Karpas-422 (cell line): ENCODE measurements at places on chromosomes 13 and 19. TPM values are rescaled to one million over a fixed set of nuclear protein-coding genes. Genes with fewer than 3 reads are reported as not detected.

The TPT1 gene
- 2,059 and 2,102 TPM in 2 replicates for total RNA-seq

The PTPRS gene
- 36.6 and 98.0 TPM in 2 replicates for total RNA-seq

The ZNF471 gene
- total RNA-seq = not detected in 2 replicates

The ZNF20 gene
- total RNA-seq = 6.2 and 10.0 TPM in 2 replicates

The PRODH2 gene
- total RNA-seq = not detected in 2 replicates

The KCNN4 gene
- total RNA-seq = 0.32 TPM in 1 of 2 replicates, not detected in the other

The KL gene
- total RNA-seq = not detected in 2 replicates

The SERP2 gene
- not detected in 2 replicates for total RNA-seq

The CRLF1 gene
- 3.0 TPM in 1 of 2 replicates, not detected in the other for total RNA-seq

The VN1R2 gene
- total RNA-seq = not detected in 2 replicates

The LNX2 gene
- total RNA-seq = 4.2 and 5.4 TPM in 2 replicates

The GPC6 gene
- total RNA-seq = not detected in 2 replicates

DNA sequence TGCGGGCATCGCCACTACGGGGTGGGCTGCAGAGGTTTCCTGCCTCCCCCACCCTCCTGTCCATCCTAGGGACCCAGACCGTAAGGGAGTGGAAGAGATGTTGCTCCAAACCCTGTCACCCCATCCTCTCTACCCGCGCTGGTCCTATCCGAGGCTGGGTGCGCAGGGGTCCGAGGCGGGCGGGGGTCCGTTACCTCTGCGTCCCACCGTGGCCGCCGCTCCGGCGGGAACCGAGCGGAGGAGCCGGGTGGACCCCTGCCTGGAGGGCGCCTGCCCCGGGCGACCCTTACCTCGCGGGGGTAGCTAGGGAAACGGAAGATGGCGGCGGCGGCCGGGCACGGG, at the start of gene DGKH:
Gene DGKH, plus strand, starts transcription at position 307 of the 342 bp plus-strand sequence. CDS start 126 bp downstream, outside the sequence.
- peaks cover 15% of the 10 kb centered on the region for H3K4me1 ChIP-seq
- no peak for DNase-seq
- H3K4me3 ChIP-seq = peak within 1 kb of the TSS; percentile 92
- no peaks in the 10 kb centered on the region for H3K36me3 ChIP-seq
- H3K27ac ChIP-seq = no peak within 1 kb of the TSS
- H3K27me3 ChIP-seq = no peaks in the 10 kb centered on the region

DNA sequence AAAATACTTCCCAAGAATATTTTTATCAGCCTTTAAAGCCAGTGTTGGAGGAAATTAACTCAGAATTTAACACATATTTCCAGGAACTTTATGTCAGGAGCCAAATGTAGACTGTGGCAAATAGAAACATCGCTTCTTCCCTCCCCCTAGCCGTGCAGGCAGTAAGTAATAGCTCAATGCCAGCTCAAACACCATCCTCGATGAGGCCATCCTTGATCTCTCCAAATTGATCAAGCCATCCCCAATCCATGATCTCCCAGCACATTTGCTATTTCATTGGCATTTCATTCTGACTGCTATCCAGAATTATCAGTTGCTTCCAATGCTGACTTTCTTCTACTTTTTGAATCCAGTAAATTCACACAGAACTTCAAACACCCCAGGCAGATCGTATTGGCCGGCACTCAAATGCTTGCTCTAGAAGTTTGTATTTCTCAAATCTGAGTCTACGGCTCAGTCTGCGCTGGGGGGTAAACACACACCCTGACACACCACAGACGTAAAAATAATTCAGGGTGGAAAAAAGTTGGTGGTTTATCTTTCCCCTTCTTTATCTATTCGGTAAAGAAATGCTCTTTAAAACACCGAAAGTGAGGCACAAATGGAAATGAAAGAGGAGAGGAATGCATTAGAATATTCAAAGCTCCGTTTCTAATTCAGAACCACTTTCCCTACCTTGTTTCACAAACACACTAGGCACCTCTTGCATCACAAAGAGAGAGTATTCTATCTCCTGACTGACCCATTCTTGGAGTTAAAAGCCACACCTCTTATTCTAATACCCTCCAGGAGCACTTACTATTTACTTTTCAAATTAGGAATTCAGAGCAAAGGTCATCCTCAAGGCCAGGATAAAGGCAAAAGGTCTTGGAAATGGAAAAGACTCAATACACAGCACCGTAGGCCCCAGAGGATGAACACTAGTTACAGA, 991 bp downstream of the OBI1 start:
- H3K4me3 ChIP-seq = peak overlapping the region; percentile 81
- H3K4me1 ChIP-seq = peaks cover 36% of the 10 kb centered on the region
- peak; percentile 70 for DNase-seq
- no peaks in the 10 kb centered on the region for H3K27me3 ChIP-seq

DNA sequence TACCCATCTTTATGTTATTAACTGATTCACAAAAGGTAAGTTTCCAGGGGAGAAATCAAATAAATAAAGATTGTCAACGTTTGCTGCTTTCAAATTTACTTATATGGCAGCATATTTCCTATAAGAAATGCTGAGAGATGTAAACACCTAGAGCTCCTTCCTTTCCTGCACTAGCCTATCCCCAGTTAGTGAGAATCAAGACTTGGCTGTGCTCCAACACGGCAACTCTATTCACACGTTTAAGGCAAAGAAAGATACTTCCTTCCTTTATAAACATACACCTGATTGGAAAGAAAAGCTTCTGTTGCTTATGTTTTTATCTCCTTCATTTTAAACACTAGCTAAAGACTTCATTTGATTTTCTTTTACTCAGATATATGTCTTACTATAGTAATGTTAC, 107.0 kb downstream of the PCDH9 start:
- H3K4me3 ChIP-seq = no peak overlapping the region
- no peak overlapping the region for H3K27ac ChIP-seq
- no peak for DNase-seq
- H3K27me3 ChIP-seq = no peaks in the 10 kb centered on the region

GRCh38 chr19:28586474-28586873, 626.5 kb downstream of the UQCRFS1 start:
- 0 out of 2 replicates have a peak, but pooled peaks cover 3% of the 10 kb centered on the region for H3K27me3 ChIP-seq
- H3K36me3 ChIP-seq = no peaks in the 10 kb centered on the region
- H3K27ac ChIP-seq = no peak overlapping the region
- peak; percentile 12 for DNase-seq
- H3K4me3 ChIP-seq = no peak overlapping the region

- no peaks in the 10 kb centered on the region for H3K36me3 ChIP-seq
- no peaks in the 10 kb centered on the region for H3K4me1 ChIP-seq
- no peak overlapping the region for H3K27ac ChIP-seq
- H3K27me3 ChIP-seq = no peaks in the 10 kb centered on the region
These were observed 721 bp downstream of the TNFSF11 start for GRCh38 chr13:42574435-42575311.

- DNase-seq = no peak
- H3K4me1 ChIP-seq = no peaks in the 10 kb centered on the region
- H3K4me3 ChIP-seq = no peak overlapping the region
- H3K27me3 ChIP-seq = no peaks in the 10 kb centered on the region
- H3K27ac ChIP-seq = no peak overlapping the region
- H3K36me3 ChIP-seq = no peaks in the 10 kb centered on the region
These were observed 6.3 kb downstream of the LHFPL6 start for GRCh38 chr13:39596685-39597084.

- DNase-seq = no peak
- peaks cover 3% of the 10 kb centered on the region; the same call in 1 of the 2 replicates for H3K4me1 ChIP-seq
- H3K4me3 ChIP-seq = no peak overlapping the region
- H3K27ac ChIP-seq = no peak overlapping the region
These were observed 124.2 kb upstream of the SERP2 start for GRCh38 chr13:44249431-44249836.

GRCh38 chr13:32585550-32586079, 637 bp upstream of the PDS5B start:
- peak; percentile 48 for DNase-seq
- H3K27ac ChIP-seq = no peak overlapping the region
- H3K36me3 ChIP-seq = no peaks in the 10 kb centered on the region
- H3K27me3 ChIP-seq = no peaks in the 10 kb centered on the region

- peaks cover 16% of the 10 kb centered on the region; the same call in 1 of the 2 replicates for H3K36me3 ChIP-seq
- no peak overlapping the region for H3K4me3 ChIP-seq
- DNase-seq = peak; percentile 73
- H3K27ac ChIP-seq = no peak overlapping the region
- H3K27me3 ChIP-seq = no peaks in the 10 kb centered on the region
- H3K4me1 ChIP-seq = peaks cover 3% of the 10 kb centered on the region
These were observed 15.9 kb downstream of the ZNF787 start for GRCh38 chr19:56105090-56105701.

- DNase-seq = no peak
- H3K36me3 ChIP-seq = no peaks in the 10 kb centered on the region
- H3K4me3 ChIP-seq = no peak overlapping the region
- no peak overlapping the region for H3K27ac ChIP-seq
These were observed 26.7 kb upstream of the CEBPA start for GRCh38 chr19:33329060-33329459.

GRCh38 chr19:33193865-33194362, at the start of gene LRP3:
Gene LRP3 (plus strand): TSS chr19:33194330. CDS start chr19:33194786, 456 bp downstream.
- DNase-seq = no peak
- no peaks in the 10 kb centered on the region for H3K4me1 ChIP-seq
- no peak within 1 kb of the TSS for H3K27ac ChIP-seq
- no peak within 1 kb of the TSS for H3K4me3 ChIP-seq
- H3K36me3 ChIP-seq = no peaks in the 10 kb centered on the region

DNA sequence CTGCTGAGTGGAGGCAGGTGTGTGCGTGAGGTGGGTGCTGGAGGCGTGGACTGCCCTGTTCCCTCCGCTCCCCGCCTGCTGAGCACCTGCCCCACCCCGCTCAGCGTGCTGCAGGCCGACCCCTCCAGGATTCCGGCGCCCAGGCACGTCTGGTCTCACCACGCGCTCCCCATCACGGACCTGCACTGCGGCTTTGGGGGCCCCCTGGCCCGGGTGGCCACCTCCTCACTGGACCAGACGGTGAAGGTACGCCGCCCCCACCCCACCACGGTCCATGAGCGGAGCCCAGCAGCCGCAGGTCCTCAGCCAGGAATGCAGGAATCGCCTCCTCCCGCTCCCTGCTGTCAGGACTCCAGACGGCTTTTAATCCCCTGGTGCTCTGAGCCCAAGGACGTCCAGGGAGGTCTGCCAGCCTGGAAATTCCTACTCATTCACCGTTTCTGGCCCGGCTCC, 6.0 kb downstream of the WDR18 start:
- no peak for DNase-seq
- peaks cover 15% of the 10 kb centered on the region; the same call in 1 of the 2 replicates for H3K36me3 ChIP-seq

DNA sequence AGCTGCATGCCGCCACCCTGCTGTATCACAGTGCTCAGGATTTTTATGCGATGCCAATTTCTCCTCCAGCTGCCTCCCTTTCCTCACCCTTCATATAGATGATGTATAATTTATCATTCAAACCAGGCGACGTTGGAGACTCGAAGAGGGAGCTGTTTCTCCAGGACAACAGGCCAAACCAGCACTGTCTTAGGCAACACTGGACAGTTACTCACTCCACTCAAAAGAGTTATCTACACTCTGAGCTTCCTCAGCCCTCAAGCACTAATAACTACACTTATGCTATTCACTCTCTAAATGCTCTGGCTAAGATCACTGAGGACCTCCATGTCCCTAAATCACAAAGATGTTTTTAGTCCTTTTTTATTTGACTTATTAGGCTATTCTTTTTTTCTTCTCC, 87.3 kb upstream of the RFC3 start:
- H3K27ac ChIP-seq = peak overlapping the region; percentile 99
- peaks cover 81% of the 10 kb centered on the region for H3K4me1 ChIP-seq
- H3K27me3 ChIP-seq = no peaks in the 10 kb centered on the region
- no peak for DNase-seq
- H3K36me3 ChIP-seq = peaks cover 18% of the 10 kb centered on the region
- H3K4me3 ChIP-seq = no peak overlapping the region

- no peak overlapping the region for H3K4me3 ChIP-seq
- peaks cover 11% of the 10 kb centered on the region for H3K36me3 ChIP-seq
- H3K27me3 ChIP-seq = no peaks in the 10 kb centered on the region
These were observed 147.5 kb downstream of the VWA8 start for GRCh38 chr13:41813426-41813825.

- no peak overlapping the region for H3K4me3 ChIP-seq
- no peak overlapping the region for H3K27ac ChIP-seq
- no peaks in the 10 kb centered on the region for H3K4me1 ChIP-seq
- no peaks in the 10 kb centered on the region; the same call in 1 of the 2 replicates for H3K36me3 ChIP-seq
These were observed 82.8 kb upstream of the MRI1 start for GRCh38 chr19:13681509-13681908.

- no peak for DNase-seq
- no peaks in the 10 kb centered on the region for H3K36me3 ChIP-seq
- no peak overlapping the region for H3K4me3 ChIP-seq
- no peaks in the 10 kb centered on the region for H3K27me3 ChIP-seq
- no peaks in the 10 kb centered on the region for H3K4me1 ChIP-seq
These were observed 9.4 kb upstream of the SLC7A9 start for GRCh38 chr19:32878988-32879387.

DNA sequence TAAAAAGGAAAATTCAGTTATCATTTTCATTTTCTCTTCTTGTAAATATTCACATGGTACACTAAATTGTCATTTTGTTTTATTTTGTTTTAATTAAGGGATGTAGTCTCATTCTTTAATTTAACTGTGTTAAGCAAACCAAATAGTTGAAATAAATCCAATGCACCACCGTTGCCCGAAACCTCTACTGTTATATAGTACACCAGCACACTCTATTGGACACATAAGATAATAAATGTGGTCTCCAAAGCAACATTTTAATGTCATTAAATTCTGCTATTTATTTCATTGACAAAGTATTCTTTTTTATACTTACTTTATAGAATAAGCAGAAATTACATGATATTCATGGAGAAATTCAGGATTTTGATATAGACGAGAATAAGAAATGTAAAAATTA, 156.4 kb upstream of the FREM2 start:
- peaks cover 8% of the 10 kb centered on the region for H3K4me1 ChIP-seq
- H3K36me3 ChIP-seq = no peaks in the 10 kb centered on the region
- no peak overlapping the region for H3K4me3 ChIP-seq

GRCh38 chr13:43368003-43368402, 344.6 kb downstream of the DNAJC15 start:
- no peaks in the 10 kb centered on the region for H3K36me3 ChIP-seq
- H3K4me1 ChIP-seq = peaks cover 4% of the 10 kb centered on the region; the same call in 1 of the 2 replicates
- H3K27ac ChIP-seq = no peak overlapping the region
- DNase-seq = no peak

GRCh38 chr13:44013758-44014291, 134.1 kb downstream of the LACC1 start:
- 0 out of 2 replicates have a peak, but pooled peaks cover 3% of the 10 kb centered on the region for H3K27me3 ChIP-seq
- H3K4me3 ChIP-seq = no peak overlapping the region
- no peaks in the 10 kb centered on the region for H3K4me1 ChIP-seq
- no peak for DNase-seq
- H3K27ac ChIP-seq = no peak overlapping the region

DNA sequence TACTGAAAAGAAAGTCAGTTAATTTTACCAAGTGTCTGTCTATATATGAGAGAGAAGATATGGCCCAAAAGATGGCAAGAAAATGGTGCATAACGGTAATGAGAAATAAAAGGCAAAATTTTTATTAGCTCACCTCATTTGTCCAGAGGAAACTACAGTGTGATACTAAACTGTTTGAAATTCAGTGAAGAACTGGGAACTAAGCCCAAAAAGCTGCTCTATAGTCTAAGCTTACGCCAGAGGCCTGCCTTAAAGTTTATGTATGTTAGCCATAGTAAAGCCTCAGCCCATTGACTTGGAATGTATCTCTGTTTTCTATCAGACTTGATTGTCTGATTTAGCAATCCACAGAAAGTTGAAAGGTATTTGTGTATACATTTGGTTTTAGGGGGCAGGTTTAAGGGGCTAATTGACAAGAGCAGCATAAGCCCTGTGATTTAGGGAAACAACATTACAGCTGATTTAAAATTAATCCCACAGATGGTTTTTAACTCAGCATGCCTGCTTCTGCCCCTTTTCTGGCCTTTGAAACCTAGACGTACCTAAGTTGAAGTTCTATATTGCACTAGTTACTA, 91.0 kb upstream of the MAB21L1 start:
- H3K4me3 ChIP-seq = no peak overlapping the region
- H3K27me3 ChIP-seq = no peaks in the 10 kb centered on the region
- DNase-seq = no peak
- no peaks in the 10 kb centered on the region for H3K36me3 ChIP-seq
